ENCODE measurements at places on chromosomes 7 and 10.

- no peak for DNase-seq
Observed at GRCh38 chr7:130914554-130915294, 180.7 kb upstream of the KLF14 start.

- DNase-seq: no peak
Observed at GRCh38 chr10:114525368-114525949, 121.2 kb upstream of the AFAP1L2 start.

DNA sequence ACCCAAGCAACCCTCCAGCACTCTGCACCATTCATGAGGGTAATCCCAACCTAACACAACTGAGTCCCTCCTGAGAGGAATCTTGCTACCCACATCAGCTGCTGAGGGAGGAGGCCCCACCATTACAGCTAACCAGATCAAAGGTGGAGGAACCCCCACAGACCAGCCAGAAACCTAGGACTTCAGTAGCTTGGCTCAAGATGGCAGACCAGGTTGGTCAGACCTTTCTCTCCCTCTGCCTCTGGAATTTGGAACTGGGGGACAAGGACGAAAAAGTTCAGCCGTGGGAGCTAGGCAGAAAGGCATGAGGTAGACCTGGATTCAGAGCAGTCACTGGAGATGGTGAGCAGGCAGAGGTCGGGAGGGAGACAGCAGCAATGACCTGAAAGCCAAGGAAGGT, 101.3 kb upstream of the CACUL1 start:
- DNase-seq: no peak

GRCh38 chr7:94049615-94050014, 45.5 kb upstream of the BET1 start:
- DNase-seq: no peak

GRCh38 chr7:109354000-109354399, 784.3 kb downstream of the DNAJB9 start:
- DNase-seq: no peak

- DNase-seq: no peak
Observed at GRCh38 chr10:132962623-132963429, 20.5 kb upstream of the CFAP46 start.

GRCh38 chr10:76327441-76327840, 896.0 kb downstream of the LRMDA start:
- no peak for DNase-seq

DNA sequence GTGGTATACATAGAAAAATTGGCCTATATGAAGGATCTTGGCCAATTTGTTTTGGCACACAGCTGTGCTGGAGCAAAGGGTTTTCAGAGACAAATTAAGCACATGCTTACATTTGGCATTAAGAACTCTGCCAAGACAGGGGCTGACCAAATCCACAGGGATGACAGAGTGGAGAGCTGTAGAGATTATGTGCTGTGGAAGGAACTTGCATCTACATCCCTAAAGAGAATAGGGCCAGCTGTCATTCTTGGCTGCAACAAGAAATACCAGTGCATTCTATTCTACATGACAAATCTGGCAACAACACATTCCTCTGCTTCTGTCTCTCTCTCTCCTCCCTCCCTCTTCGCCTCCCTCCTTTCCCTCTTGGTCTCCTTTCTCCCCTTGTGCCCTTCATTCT, 75.6 kb downstream of the POM121L12 start:
- DNase-seq: no peak

- DNase-seq: no peak
Observed at GRCh38 chr10:69466689-69467088, 15.4 kb downstream of the TSPAN15 start.

DNA sequence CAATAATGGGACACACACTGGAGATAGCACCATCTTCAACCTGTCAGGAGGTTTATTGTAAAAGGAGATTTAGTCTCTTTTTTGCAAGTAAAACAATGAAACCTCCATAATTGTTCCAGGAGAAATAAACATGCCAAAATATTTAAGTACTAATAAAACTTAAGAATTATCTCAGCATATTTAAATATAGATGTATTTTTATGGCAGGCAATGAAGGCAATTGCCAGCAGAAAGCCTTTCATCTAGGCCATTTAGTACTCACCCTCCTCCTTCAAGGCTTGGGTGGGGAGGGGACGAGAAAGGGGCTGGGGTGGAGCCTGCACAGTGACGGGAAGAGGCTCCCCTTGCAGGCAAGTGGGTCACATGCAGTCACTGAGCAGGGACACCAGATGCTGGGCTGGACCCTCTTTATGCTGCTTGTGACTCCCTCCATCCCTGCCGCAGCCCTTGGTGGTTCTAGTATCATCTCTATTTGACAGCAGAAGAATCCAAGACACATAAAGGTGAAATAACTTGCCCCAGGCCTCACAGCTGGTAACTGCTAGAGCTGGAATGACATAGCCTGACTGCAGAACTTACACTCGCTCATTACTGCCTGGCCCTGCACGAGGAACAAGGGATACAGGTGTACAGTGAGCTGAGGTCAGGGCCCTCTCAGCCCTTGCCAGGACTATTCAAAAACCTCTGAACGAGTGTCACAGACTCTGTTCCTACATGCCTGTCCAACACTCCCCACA, 449.5 kb upstream of the ZMIZ1 start:
- DNase-seq: no peak

- DNase-seq: no peak
Observed at GRCh38 chr10:43844221-43844620, 195.5 kb upstream of the ZNF32 start.

- DNase-seq: no peak
Observed at GRCh38 chr10:85642421-85643170, 724.0 kb downstream of the GRID1 start.

- DNase-seq: no peak
Observed at GRCh38 chr7:93515144-93515543, 59.4 kb downstream of the CALCR start.

GRCh38 chr7:91201442-91202113, 62.7 kb upstream of the FZD1 start:
- DNase-seq: no peak

DNA sequence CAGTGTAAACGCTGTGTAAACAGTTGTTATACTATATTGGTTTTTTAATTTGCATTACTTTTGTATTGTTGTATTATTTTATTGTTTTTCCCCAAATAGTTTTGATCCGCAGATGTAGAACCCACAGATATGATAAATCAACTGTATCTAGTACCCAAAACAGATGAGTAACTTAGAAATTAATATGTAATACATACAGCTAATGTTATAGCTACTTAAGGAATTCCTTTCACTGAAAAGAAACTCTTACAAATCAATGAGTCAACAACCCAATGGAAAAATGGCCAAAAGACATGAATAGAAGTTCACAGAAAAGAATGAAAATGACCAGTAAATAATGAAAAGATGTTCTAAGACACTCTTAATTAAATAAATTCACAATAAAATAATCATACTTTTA, 32.3 kb upstream of the ARL4A start:
- DNase-seq: no peak

DNA sequence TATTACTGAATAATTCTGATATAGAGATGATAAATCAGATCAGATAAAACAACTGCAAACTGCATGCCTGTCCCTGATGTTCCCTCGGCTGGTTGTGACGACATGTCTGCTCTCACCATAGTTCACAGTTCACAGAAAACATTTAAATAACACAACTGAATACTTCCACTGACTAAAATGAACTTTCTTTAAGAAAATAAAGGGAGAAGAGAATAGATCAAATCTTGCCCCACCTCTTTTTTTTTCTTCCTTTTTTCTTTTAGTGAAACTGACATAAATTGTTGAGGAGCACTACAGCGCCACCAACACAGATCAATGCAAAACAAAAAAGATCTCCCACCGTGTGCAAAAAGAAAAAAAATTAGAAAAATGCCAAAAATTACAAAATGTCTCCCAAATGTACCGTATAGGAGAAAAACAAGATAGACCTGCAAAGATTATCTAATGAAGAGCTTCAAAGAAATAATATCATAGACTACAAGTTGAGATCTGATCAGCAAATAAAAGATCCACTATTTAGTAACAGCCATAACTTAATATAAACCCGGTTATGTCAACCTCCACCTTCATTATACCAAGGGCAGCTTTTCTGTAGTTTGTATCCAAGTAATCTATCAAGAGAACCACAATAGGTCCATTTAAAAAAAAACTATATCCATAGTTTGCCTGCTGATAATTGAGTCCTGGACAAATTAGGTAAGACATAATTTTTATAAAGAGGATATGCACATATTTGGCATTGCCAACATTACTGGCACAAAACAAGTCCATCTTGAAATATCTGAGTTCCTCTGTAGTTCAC, 30.7 kb upstream of the EPC1 start:
- no peak for DNase-seq

DNA sequence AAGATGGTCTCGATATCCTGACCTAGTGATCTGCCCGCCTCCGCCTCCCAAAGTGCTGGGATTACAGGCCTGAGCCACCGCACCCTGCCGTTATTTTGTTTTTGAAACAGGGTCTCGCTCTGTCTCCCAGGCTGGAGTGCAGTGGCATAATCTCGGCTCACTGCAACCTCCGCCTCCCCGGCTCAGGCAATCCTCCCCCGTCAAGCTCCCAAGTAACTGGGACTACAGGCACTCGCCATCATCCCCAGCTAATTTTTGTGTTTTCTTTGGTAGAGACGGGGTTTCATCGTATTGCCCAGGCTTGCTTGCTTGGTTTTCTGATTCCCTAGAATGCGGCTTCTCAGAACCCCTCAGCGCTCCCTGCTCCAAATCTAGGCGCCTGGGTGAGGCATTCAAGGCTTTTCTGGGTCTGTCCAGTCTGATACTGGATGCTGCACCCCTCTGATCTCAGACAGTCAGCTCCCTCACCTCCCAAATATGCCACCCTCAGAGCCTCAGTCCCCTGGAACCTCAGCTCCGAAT, 1.3 kb downstream of the TFR2 start:
- DNase-seq: no peak

GRCh38 chr7:22853674-22854157, 31.1 kb upstream of the TOMM7 start:
- DNase-seq: no peak

DNA sequence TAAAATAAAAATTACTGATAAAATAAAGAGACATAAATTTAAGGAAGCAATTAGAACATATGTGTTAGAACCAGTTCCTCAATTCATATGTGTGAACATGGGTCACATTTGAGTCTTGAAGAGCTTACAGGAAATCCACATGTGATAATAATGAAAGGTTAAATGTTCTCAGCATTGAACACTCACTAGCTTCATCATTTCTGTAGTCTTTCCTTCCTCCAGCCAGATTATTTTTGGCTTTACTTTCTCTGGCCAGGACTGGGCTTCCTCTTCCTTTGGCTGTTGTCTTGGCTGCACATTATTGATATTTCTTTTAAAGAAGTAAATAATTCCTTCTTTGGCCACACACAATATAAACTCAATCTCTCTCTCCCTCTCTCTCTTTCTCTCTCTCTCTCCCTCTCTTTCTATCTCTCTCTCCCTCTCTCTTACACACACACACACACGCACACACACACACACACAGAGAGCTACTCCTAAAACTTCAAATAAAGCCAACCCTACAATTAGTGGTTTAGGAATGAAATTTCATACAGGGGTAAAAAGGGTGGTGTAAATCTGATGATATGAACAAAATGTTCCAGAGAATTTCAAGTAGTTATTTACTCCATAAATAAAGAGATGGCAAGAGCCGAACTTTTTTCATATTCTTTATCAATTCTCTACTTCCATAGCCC, 171.2 kb downstream of the REEP3 start:
- DNase-seq: no peak

DNA sequence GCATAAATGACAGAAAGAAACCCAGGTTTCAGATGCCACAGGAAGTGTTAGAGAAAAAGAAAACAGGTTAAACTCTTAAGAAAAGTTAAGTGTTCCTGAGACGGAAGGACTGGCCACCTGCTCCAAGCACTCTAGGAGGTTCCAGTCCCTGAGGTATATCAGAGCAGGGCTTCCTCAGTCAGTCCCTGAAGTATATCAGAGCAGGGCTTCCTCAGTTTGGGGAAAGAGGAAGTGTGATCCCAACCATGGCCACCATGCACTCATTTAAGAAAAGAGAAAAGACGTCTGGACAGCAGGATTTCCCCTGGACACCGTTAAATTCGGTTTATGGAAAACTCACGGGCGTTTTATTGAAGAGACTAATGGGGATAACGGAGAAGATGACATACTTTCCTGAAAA, 133.4 kb upstream of the PFKP start:
- no peak for DNase-seq

DNA sequence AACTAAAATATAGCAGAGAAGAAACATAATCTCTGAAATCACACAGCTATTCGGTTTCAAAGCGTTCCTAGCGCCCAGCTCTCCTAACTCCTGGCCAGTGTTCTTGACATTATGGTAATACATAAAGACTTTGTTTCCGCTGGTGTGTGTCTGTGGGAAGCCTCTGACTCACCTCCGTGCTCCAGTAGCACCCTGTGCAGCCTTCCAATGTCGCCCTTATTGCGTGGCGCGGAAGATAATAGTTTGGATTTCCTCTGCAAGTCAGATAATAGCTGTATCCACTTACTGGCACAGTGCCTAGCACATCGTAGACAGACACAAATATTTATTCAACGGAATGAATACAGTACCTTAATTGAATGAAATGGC, 570 bp downstream of the BMS1 start:
- no peak for DNase-seq
